ENCODE measurements at places on chromosomes 5 and 9.

DNA sequence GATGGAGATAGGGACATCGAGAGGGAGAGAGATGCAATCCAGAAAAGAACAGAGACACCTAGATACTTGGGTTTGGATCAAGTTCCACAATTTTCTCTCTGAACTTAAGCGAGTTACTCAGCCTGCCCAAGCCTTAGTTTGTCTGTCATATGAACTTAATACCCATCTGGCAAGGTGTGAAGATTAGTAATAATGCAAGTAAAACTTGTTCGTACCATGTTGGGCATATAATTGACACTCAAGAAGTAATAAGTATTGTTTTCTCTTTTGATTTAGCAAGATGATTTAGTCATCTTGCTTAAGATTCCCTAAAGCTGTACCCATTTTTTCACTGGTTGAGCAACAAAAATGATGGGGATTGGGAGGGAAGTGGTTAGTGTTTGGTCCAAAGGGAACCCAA is 7.5 kb downstream of the RABGAP1 start:
- no peak for DNase-seq

- peak; percentile 32 for DNase-seq
Observed at GRCh38 chr5:109907731-109908130, 218.0 kb downstream of the MAN2A1 start.

DNA sequence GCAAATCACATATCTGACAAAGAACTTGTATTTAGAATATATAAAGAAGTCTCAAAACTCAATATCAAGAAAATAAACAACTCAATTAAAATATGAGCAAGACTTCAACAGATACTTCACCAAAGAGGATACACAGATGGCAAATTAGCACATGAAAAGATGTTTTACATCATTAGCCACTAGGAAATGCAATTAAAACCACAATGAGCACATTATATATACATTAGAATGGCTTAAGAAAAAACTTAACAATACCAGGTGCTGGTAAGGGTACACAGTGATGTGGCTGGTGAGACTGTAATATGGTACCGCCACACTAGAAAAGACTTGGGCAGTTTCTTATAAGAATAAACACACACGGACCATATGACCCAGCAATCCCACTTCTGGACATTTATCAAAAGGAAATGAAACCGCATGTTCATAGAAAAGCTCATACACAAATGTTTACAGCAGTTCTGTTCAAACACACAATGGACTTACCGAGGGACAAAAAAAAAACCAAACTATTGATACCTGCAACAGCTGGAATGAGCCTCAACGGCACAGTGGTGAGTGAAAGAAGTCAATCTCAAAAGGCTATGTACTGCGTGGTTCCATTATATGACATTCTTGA is 27.6 kb downstream of the SEMA4D start:
- DNase-seq, result no peak

GRCh38 chr5:119752921-119753886 is 123.8 kb downstream of the FAM170A start:
- DNase-seq, result no peak

DNA sequence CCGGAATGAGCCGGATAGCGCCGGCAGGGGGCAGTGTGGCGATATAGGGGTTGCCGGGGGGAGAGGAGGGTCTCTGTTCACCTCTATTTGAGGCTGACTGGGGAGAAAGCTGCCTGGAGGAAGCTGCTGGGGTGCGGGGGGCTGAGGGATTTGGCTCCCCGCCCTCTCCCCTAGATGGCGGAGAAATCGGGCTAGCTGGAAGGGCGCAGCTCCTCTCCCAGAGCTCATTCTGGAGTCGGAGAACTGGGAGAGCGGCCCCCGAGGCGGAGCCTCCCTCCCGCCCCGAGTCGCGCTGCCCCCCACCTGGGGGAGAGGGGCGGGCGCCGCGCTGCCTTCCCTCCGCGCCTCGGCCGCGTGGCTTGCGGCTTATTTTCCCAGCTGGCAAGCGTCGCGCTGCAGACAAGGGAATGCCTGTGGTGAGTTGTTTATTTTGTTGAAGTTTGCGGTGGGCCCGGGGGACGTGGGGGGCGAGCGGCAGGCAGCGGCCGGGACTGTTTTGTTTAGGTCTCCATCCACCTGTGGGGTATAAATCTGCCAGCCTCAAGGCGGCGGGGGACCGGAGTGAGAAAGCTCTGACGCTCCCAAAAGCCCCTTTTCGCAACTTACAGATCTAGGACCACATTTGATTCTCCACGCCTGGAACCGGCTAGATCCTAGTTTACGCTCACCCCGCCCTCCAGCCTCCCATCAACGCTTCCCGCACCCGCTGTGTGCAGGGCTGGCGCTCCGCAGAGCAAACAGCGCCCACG is 4.1 kb upstream of the RGMB start:
- DNase-seq, result peak; percentile 20

DNA sequence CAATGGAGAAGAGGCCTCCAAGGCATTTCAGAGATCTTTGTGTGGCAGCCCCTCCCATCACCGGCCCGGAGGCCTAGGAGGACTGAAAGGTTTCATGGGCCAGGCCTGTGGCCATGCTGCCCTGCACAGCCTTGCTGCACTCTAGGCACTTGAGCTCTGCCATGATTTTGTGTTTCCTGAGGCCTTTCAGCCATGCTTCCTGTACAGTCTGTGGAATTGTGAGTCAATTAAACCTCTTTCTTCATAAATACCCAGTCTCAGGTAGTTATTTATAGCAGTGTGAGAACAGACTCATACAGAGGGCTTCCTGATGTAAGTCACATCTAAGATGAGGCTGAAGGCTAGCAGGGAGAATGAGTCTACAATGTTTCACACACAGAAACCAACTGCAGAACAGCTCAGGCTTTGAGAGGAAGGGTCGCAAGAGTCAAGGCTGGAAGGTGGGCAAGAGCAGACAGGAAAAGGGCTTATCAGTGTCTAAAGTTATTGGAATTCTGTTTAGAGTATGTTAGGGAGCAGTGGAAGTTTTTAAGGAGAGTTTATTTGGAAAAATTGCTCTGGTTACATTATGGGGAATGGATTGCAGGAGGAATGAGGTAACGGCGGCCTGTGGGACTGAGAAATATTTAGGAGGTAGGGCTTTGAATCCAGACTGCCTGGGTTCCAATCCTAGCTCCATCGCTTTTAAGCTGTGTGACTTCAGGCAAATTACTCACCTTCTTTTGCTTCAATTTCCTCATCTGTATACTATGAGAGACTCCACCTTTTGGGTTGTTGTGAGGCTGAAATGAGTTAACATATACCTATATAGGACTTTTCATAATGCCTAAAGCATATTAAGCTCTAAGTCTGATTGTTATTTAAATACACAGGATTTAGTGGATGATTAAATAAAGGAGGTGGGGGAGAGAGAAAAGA is 291.2 kb downstream of the CWC27 start:
- DNase-seq, result no peak

GRCh38 chr5:94872526-94872925 is 254.1 kb downstream of the SLF1 start:
- no peak for DNase-seq

DNA sequence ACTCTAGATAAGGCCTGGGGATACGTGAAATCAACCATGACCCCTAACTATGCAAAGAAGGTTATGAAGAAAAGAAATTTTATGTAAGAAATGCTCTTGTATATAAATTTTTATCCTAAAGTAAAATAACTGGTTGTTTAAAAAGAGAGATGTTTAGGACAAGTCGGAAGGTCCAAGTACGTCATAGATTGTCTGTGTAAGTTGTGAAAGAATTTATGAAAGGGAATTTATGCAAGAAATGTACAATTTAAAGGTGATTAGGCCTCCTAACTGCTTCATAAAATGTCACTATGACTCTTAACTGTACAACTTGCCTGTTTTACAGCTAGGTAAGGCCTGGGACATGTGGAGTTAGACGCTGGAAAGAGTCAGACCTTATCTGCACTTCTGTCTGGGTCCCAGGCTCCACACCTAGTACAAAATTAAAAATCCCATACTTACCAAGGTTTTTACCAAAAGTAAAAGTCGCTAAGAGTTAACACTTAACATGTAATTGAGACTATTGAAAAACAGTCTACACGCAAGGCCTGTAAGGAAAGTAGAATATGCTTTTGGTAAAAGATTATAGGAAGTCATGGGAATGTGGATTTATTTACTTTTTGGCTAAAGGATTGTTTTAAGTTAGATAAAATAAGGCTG is 77.4 kb downstream of the KIAA0825 start:
- DNase-seq, result no peak

- DNase-seq, result no peak
Observed at GRCh38 chr5:168327994-168328393, 36.5 kb downstream of the WWC1 start.

- no peak for DNase-seq
Observed at GRCh38 chr5:123876276-123876790, 364.4 kb downstream of the CSNK1G3 start.

GRCh38 chr5:94057217-94057616 is 315.8 kb upstream of the POU5F2 start:
- no peak for DNase-seq

DNA sequence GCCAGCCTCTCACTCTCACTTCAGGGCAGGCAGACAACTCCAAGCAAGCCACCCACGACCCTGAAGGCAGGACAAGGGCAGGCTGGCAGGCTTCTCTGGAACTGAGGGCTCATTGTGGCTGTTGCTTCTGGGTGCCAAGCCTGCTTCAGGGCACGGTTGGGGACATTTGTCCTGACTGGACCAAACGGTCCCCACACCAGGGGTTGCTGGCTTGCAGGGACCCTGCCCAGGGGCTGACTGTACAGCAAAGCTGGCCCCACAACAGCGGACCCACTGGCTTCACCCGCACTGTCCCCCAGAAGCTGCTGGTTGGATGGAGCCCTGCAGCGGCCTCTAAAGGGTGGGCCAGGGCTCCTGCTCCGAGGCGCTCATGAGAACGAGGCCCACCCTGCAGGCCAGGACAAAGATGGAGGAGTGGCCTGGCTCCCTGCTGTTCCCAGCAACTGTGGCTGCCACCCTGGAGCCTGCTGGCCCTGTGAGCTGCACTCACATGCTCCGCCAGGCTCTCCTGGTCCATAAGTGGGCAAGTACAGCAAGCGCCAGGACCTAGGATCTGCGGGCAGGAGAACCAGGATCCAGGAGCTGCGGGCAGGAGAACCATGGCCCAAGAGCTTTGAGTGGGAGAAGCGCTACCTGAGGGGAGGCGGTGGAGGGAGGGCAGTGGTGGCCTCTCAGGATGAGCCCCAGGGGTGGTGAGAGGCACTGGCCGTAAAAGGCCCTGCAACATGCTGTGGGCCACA is 34.4 kb upstream of the NSMF start:
- DNase-seq, result no peak

DNA sequence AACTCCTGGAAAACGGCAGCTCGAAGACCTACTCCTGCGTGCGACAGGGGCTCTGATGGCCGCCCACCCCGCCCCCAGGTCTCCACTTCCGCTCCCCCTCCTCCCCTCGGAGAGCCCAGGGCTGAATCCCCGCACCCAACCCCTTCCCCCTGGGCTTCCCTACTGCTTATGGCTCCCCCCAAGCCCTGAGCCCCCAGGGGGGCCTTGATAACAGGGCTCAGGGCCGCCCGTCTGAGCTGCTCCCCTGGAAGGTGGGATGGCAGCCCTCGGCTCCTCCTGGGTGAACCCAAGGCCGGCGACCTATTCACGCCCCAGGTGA is 30.4 kb downstream of the GLT6D1 start:
- DNase-seq, result no peak

- DNase-seq, result no peak
Observed at GRCh38 chr9:98006127-98006796, 23.1 kb downstream of the ANP32B start.

DNA sequence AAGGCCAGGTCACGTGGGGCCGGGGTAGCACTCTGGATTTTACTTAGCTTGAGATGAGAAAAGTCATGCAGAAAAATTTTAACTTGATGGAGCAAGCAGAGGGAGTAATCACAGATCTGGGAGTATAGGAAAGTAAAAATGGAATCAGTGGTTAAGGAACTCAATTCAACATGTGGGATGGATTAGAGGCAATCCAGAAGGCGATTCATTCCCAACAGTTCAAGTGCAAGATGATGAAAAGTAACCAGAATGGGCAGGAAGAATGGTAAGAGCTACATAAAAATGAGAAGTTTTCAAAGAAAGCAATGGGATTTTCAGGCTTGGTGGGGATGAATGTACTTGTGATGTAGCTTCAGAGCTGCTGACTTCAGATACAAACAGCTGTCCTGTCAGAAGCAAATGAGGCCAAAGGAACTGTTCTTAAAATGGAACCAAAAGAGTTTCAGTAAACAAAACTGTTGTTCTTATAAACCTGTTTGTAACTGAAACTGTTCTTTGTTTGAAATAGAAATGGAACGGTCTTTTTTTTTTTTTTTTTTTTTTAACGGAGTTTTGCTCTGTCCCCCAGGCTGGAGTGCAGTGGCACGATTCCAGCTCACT is 5.6 kb upstream of the SEC24A start:
- no peak for DNase-seq

GRCh38 chr5:160359816-160360215 is 10.6 kb downstream of the C1QTNF2 start:
- DNase-seq, result no peak

GRCh38 chr5:77174526-77174925 is 36.0 kb upstream of the PDE8B start:
- DNase-seq, result no peak

DNA sequence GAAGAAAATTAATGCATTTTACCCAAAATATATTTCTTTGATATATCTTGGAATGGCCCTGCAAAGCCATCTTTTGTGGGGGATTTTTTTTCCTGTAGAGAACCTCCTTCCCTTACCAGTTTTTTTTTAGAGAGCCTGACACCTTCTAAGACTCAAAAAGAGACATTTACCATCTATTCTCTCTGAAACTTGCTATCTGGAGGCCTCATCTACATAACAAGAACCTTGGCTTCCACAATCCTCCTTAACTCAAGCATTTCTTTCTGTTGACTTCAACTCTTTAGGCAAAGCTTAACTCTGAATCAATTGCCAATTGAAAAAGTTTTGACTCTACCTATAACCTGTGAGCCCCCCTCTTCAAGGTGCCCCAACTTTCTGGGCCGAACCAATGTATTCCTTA is 6.2 kb downstream of the SLC45A2 start:
- no peak for DNase-seq

DNA sequence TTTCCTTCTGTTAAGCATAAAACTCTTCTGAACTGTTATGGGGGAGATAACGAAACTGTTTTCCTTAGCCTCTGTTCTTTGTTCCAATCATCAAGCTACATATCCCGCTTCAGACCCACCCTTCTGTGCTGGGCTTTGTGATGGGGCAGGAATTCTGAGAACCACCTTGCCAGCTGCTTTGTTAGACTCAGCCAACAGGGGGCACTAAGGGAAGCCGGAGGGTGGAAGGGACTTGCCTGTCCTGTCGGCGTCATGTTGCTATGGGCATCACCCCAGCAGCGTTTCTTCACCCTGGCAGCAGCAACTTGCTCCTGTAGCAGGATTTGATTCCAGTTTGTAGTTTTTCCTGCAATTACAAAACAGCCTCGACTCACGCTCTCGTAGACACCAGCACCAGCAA is 169.1 kb downstream of the CAAP1 start:
- no peak for DNase-seq

- DNase-seq, result peak; percentile 30
Observed at GRCh38 chr9:129052592-129052991, 16.2 kb downstream of the MIGA2 start.

GRCh38 chr9:119963798-119964372 is 594.6 kb upstream of the BRINP1 start:
- DNase-seq, result no peak

GRCh38 chr9:98810102-98810842 is 2.8 kb downstream of the GALNT12 start:
- DNase-seq, result no peak

All from DMS 273 treated with DMSO at 0.1 percent for 48 hours (cell line).